Glutamatergic neuron (in vitro differentiated cells): ENCODE measurements at places on chromosomes 5 and 9. TPM values are rescaled to one million over a fixed set of nuclear protein-coding genes. Genes with fewer than 3 reads are reported as not detected.

DNA sequence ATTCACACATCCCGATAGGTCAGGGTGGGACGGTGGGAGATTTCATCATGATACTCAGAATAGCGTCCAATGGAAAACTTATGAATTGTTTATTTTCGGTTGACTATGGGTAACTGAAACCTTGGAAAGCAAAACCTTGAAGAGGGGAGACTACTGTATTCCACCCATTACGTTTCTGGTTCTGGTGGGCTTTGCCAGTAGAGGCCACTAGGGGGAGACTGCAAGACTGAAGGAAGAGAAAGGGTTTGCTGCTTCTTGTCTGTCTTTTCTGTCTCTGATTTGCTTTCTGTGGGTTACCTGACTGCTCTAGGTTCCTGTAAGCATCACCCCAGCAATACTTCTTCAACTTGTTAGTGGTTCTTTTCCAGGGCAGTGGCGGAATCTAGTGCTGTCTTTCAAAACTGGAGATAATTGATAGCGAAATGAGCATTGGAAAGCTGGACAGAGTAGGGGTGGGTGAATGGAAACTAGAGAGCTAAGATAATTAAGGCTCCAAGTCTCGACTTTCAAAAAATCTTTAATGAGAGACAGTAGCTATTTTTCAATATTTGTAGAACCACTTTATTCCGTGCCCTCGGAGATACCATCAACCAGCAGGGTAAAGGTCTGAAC lies 27.0 kb downstream of the GRIN3A start:
- H3K4me1 ChIP-seq: peaks cover 5% of the 10 kb centered on the region
- H3K27ac ChIP-seq: no peak overlapping the region
- DNase-seq: peak; percentile 50
- peaks cover under 1% of the 10 kb centered on the region for H3K27me3 ChIP-seq

DNA sequence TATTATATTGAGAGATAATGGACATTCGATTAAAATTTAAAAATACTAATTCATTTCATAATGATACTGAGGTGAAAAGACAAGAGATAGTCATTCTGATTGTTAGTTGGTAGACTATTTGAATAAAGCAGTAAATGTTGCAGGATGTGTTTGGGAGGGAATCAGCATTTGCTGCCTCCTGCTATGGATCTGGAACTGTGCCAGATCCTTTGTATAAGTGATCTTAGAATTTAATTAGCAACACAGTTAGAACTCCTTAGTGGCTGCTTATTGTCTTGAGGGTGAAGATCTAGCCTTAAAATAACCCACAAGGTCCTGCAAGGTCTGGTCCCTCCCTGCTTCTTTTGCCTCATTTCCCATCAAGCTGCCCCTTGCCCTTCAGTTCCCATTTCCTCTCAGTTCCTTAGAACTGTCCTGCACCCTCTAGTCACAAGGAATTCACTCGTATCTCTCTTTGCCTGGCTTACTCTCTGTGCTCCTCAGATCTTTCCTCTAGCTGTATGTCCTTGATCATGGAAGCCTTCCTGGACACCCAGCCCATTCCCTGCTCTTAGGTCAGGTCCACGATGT lies 12.5 kb downstream of the LECT2 start:
- no peaks in the 10 kb centered on the region for H3K27me3 ChIP-seq
- no peaks in the 10 kb centered on the region for H3K4me1 ChIP-seq
- H3K27ac ChIP-seq: no peak overlapping the region
- no peak overlapping the region for H3K4me3 ChIP-seq
- DNase-seq: no peak

- H3K4me1 ChIP-seq: peaks cover 4% of the 10 kb centered on the region
- no peak overlapping the region for H3K4me3 ChIP-seq
- H3K27me3 ChIP-seq: no peaks in the 10 kb centered on the region
- no peak overlapping the region for H3K27ac ChIP-seq
- peaks cover 5% of the 10 kb centered on the region for H3K36me3 ChIP-seq
These were observed 84.4 kb upstream of the KLF9 start for GRCh38 chr9:70498866-70499265.

GRCh38 chr5:142191776-142192175 lies 83.2 kb downstream of the NDFIP1 start:
- no peak overlapping the region for H3K4me3 ChIP-seq
- no peaks in the 10 kb centered on the region for H3K36me3 ChIP-seq
- H3K27ac ChIP-seq: no peak overlapping the region
- H3K4me1 ChIP-seq: no peaks in the 10 kb centered on the region

DNA sequence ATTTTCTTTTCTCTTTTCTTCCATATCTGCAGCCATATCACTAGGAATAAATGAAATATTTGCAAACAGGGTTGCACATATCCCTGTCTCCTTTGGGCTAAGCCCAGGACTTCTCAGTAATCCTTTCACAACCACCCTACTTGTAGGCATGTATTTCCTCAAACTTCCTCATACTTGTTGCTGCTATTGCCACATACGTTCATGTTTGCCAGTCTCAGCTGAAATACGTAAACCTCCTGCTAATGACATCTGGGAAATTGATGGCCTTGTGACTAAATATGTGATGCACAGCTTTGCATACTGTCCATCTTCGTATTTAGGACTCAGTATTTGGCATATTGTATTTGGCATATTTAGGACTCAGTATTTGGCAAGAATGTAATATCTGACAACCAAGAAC lies 224.6 kb downstream of the PLK2 start:
- no peak overlapping the region for H3K27ac ChIP-seq
- no peak overlapping the region for H3K4me3 ChIP-seq
- no peaks in the 10 kb centered on the region for H3K36me3 ChIP-seq

DNA sequence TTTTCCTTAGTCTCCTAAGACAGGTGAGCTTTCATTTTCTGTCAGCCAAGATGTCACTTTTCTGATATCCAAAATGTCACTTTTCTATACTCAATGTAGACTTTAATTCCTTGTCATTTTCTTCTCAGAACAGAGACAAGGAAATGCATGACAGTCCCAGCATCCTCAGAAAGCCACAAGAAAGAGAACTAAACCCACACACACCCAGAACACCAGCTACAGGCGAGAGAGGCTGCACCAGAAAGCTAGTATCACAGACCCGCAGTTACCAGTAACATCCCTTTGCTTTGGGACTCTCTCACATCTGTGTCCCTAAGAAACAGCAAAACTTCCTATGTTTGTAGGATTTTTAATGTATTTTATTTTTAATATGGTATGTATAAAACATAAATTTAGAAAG lies 17.1 kb downstream of the TRMO start:
- DNase-seq: no peak
- no peak overlapping the region for H3K4me3 ChIP-seq
- no peaks in the 10 kb centered on the region for H3K4me1 ChIP-seq
- H3K27me3 ChIP-seq: no peaks in the 10 kb centered on the region
- peaks cover 4% of the 10 kb centered on the region for H3K36me3 ChIP-seq
- H3K27ac ChIP-seq: no peak overlapping the region

- no peak for DNase-seq
- H3K27me3 ChIP-seq: no peaks in the 10 kb centered on the region
- no peaks in the 10 kb centered on the region for H3K36me3 ChIP-seq
- no peak overlapping the region for H3K4me3 ChIP-seq
- H3K4me1 ChIP-seq: no peaks in the 10 kb centered on the region
These were observed 298.8 kb downstream of the NSG2 start for GRCh38 chr5:174344335-174344734.

DNA sequence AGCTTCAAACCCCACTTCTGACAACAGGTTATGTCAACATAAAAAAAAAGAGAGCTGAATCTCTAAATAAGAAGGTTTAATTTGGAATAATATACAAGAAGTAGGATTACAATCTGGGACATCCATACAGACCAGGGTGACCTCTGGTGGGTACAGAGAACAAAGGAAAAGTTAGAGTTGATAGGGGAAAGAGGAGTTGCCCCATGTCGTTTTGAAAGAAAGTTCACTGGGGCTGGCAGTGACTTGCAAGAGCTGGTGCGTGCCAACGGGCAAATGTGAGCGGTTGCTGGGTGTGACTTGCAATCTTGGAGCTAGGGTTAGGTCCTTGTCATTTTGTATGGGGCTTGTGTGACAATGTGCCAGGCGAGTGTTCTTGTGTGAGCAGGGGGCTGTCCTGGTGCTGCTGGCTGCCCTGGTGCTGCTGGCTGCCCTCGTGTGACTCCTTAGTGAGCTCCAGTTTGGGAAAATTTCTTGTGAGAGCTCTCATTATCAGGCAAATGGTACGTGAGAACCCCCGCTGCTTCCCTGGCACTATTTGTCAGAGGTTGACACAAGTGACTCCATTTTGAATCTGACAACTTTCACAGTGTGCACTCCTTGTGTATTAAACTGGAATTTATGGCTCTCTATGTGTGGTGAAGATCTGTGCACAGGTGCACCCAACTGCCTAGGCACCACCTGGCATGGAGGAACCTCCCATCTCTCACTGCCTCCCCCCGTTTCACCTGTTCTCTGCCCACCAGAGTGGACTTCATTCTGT lies 69.8 kb downstream of the UBE2QL1 start:
- no peak overlapping the region for H3K4me3 ChIP-seq
- no peak overlapping the region for H3K27ac ChIP-seq
- H3K4me1 ChIP-seq: peaks cover 11% of the 10 kb centered on the region
- H3K36me3 ChIP-seq: no peaks in the 10 kb centered on the region

- H3K36me3 ChIP-seq: no peaks in the 10 kb centered on the region
- H3K27ac ChIP-seq: no peak overlapping the region
- no peaks in the 10 kb centered on the region for H3K27me3 ChIP-seq
- no peak overlapping the region for H3K4me3 ChIP-seq
These were observed 2085.2 kb upstream of the ACO1 start for GRCh38 chr9:30299126-30299780.

GRCh38 chr9:137461663-137462395 lies 2.7 kb upstream of the NSMF start:
- peaks cover 6% of the 10 kb centered on the region for H3K36me3 ChIP-seq
- no peak overlapping the region for H3K27ac ChIP-seq
- peak; percentile 22 for DNase-seq
- H3K4me3 ChIP-seq: no peak overlapping the region

DNA sequence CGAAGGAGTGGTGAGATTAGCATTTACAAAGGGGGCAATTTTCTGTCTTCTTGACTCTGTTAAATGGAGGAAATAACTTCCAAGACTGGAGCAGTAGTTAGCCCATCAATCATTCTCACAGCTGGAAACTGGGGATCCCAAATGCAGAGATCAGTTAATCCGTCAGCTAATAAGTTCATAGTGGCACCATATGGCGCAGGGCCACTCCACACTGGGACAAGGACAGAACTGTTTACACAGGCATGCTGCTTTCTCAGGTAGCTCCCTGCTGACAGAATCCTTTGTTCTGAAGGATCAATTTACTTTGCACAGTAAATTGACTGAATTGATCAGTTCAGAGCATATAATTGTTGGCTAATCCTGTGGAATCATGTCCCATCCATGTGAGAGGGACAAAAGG lies 395.7 kb downstream of the TMEM161B start:
- H3K4me1 ChIP-seq: peaks cover 2% of the 10 kb centered on the region
- no peak overlapping the region for H3K27ac ChIP-seq
- DNase-seq: no peak
- H3K27me3 ChIP-seq: peaks cover 3% of the 10 kb centered on the region

GRCh38 chr9:117458066-117458465 lies 43.2 kb upstream of the ASTN2 start:
- no peaks in the 10 kb centered on the region for H3K27me3 ChIP-seq
- no peak overlapping the region for H3K27ac ChIP-seq
- H3K4me3 ChIP-seq: no peak overlapping the region
- peaks cover 4% of the 10 kb centered on the region for H3K4me1 ChIP-seq

DNA sequence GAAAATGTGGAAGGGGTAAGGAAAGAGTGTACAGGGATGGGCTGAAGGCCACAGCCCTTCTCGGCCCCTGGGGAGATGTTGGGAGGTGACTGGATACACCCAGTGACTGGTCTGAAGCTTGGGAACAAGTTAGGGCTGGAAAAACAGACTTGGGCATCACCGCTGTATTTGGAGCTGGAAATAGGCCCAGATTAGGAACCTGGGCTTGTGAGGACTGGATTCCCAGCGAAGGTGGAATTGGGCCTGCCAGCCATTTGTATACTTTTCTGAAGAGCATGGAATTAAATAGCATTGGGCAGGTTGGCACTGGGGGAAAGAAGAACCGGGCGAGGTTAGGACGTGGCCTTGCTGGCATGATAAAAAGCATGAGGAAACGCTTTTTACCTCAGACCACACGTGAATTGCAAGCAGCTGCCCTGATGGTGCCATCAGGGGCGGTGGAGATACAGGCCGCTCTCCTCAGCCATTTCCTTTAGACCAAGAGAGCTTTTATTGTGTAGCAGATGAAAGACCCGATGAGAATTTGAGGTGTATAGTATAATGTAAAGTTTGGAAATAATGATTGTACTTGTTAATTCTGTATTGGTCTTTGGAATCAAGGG lies 37.8 kb downstream of the OTULIN start:
- H3K4me3 ChIP-seq: no peak overlapping the region
- no peaks in the 10 kb centered on the region for H3K27me3 ChIP-seq
- DNase-seq: no peak
- peaks cover 7% of the 10 kb centered on the region for H3K4me1 ChIP-seq
- no peaks in the 10 kb centered on the region for H3K36me3 ChIP-seq
- no peak overlapping the region for H3K27ac ChIP-seq

DNA sequence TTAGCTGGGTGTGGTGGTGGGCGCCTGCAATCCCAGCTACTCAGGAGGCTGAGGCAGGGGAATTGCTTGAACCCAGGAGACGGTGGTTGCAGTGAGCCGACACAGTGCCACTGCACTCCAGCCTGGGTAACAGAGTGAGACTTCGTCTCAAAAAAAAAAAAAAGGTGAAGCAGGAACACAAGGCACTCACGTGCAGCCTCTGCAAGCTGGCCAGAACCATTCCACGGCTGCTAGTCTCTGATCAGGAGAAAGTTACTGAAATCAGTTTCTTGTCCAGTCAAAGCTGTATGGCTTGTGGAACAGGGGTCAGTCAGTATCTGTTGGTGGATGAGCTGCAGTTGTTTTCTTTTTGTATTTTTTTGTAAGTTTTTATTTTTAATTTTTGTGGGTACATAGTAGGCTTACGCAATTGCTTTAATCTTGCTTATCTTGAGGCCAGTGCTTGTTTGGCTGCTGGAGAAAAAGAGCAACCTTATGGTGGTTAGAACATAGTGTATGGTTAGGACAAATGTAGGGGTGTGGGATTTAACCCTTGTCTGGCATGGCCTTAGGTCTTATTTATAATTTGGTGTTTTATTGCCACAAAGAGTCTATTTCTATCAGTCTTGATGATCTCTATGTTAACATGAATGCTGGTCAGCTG lies 32.7 kb upstream of the GTF2H2C start:
- no peak overlapping the region for H3K27ac ChIP-seq

GRCh38 chr5:82789095-82789494 lies 288.1 kb downstream of the TMEM167A start:
- no peak overlapping the region for H3K4me3 ChIP-seq
- no peaks in the 10 kb centered on the region for H3K4me1 ChIP-seq
- H3K36me3 ChIP-seq: no peaks in the 10 kb centered on the region
- peaks cover 2% of the 10 kb centered on the region for H3K27me3 ChIP-seq

GRCh38 chr9:93861736-93862358 lies 93.3 kb downstream of the BARX1 start:
- no peaks in the 10 kb centered on the region for H3K36me3 ChIP-seq
- peaks cover 10% of the 10 kb centered on the region for H3K4me1 ChIP-seq
- no peak overlapping the region for H3K27ac ChIP-seq
- H3K4me3 ChIP-seq: no peak overlapping the region
- peaks cover 10% of the 10 kb centered on the region for H3K27me3 ChIP-seq

GRCh38 chr5:7877851-7878250 lies 8.9 kb downstream of the MTRR start:
- no peaks in the 10 kb centered on the region for H3K36me3 ChIP-seq
- DNase-seq: no peak
- H3K4me1 ChIP-seq: peaks cover 14% of the 10 kb centered on the region
- H3K4me3 ChIP-seq: no peak overlapping the region
- H3K27ac ChIP-seq: no peak overlapping the region
- no peaks in the 10 kb centered on the region for H3K27me3 ChIP-seq

- peaks cover 8% of the 10 kb centered on the region for H3K27me3 ChIP-seq
- H3K4me1 ChIP-seq: peaks cover 28% of the 10 kb centered on the region
- peak overlapping the region; percentile 23 for H3K27ac ChIP-seq
- no peak overlapping the region for H3K4me3 ChIP-seq
- no peaks in the 10 kb centered on the region for H3K36me3 ChIP-seq
These were observed 1.5 kb downstream of the SPAAR start for GRCh38 chr9:35910613-35911359.

The KCNV2 gene
- not detected for total RNA-seq

The CNTNAP3B gene
- 10.1 TPM for total RNA-seq

The MYOT gene
- not detected for total RNA-seq

The ANKDD1B gene
- total RNA-seq: 2.3 TPM

The OLFM1 gene
- total RNA-seq: 387 TPM
